ENCODE measurements at places on chromosomes 12 and 14.

DNA sequence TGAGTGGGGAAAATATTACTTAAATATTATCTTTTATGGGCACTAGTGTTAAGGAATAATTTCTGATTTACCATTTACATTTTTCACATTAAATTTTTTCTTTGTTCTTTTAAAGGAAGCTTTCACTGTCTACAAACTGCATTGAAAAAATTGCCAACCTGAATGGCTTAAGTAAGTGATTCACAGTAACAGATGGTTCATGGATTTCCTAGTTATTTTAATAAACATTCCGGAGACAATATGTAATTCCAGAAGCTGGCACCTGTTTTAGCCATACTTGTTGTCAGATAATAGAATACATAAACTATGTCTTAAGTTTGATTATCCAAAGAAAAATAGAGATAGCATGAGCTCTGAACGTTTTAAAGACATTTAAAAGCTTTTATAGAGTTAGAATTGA, 17.1 kb downstream of the DNAL1 start:
- no peak for DNase-seq

DNA sequence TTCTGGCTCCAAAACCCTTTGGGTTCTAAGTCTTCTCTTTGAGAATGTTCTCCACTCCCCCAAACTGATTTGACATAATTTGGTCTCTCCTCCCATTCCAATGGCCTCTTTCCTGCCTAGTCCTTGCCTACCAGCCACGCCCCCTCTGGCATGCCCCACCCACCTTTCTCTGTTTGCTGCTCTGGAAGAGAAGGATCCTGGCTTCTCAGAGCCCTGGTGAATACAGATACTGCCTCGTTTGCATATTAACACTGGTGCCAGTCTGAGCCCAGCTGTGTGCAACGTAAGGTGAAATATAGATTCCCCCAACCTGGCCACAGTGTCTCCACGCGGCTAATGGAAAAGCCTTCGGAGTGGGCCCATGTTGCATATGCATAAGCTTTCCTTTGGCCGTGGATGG, 79.7 kb downstream of the PAPOLA start:
- DNase-seq: no peak

GRCh38 chr12:25558586-25558985, 5.5 kb upstream of the LMNTD1 start:
- no peak for DNase-seq

DNA sequence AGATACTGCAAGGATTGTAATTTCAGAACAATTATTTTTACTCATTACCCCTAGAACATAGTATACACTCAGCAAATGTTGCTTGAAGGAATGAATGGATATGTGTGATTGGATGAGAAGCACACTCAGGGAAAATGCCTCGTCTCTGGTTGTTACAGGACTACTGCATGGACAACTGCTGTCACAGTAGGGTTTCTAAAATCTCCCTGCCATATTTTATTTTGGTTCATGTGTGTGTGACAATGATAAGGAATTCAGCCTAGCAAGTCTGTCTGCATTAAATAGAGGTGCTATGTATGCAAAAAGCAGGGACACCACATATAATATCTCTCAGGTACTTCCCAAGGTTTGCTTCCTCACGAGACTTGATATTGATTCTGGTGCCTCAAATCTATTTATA, 1.4 kb downstream of the PTPRR start:
- DNase-seq: no peak

DNA sequence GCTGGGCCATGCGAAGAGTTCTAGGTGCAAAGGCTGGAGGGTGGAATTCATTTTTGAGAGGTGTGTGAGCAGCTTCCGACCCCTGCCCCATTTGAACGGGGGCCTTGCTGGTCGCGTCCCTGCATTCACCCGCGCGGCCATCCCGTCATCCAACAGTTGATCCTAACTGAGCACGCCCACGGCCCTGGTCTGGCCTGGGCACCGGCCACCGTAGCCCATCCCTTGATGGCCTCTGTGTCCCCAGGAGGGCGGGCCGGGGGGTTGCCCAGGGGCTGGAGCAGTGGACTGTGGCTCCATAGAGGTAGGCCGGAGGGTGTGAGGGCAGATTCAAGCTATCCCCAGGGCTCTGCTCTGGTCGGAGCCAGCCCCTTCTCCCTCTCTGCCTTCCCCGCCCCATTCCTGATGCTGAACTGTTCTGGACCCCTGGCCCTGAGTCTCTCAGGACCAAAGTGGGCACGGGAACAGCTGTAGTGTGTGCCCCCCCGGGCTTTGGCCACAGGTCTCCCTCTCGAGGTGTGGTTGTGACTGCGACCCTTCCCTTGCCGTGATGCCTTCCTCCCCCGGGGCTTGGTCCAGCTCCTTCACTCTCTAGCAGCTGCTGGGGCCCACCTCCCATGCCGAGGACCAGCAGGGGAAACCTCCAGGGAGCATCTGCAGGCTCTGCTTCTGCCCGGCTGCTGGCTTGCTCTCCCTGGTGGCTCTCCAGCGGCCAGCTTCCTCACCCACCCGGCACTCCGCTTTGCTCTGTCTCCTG, 9.1 kb downstream of the MEG3 start:
- DNase-seq: no peak

GRCh38 chr12:54631551-54631950, 3.1 kb downstream of the LACRT start:
- DNase-seq: no peak
